CD4-positive, alpha-beta T cell treated with Interleukin-2 at 100 ng/mL for 4 hours (primary cell): ENCODE measurements at places on chromosomes 2 and 18.

DNA sequence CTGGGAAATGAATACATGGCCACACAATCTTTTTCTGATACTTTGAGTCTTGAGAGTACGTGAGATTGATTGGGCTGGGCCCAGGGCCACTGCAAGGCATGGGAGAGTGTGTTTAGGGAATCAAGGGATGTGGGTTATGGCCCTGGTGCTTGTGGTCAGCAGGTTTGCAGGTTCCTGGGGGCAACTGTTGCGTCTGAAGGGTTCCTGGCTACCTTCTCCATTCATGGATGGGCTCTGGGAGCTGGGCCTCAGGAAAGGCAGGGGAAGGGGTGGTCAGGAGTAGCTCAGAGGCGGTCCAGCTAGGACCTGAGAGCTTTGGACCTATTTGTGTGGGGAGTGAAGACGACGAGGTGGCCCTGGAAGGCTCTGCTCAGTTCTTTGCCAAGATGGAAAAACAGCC, 8.4 kb upstream of the ZAP70 start:
- DNase-seq: no peak

DNA sequence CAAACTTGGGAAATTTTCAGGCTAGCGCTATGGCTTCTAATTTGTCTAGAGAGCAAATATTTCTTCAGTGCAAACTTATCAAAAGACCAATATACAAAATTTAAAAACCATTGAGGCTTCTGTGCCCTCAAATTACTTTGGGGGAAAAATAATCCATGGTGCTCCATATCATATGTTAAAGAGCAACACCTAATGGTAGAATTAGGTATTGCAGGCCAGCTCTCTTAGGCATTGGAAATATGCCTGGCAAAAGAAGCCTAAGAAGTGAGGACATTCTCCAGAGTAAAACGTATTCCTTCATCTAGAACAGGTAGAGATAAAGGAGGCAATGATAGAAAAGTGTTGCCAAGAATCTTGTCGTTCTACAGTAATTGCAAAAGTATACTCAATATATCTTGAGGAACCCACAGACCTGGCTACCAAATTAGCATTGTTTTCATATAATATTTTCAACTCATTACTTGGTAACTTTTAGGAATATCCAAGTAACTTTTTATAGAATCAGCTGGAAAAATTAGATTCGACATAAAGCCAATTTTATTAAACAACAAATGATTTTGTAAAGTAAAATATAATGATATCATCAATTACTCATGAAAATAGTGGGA, 401.1 kb downstream of the BCL11A start:
- DNase-seq: peak; percentile 24

DNA sequence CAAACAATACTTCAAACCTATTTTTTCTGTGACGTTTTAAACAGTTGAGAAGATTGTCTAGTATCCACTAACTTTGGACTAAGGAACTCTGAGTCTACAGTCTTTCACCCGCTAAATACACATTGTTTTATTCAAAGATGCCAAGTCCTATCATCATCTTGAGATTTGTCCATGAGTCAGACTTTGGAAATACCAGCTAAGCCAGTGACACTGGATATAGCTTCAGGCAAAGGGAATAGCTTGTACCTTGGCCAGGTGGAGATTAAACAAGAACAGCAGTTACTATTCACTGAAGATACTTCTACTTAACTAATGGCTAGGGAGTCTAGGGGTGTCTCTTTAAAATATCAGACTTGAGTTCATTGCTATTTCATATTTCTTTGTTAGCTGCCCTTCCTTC, 137.5 kb downstream of the COMMD1 start:
- DNase-seq: no peak

GRCh38 chr2:71531522-71532047, 78.2 kb downstream of the DYSF start:
- no peak for DNase-seq

- DNase-seq: no peak
Observed at GRCh38 chr2:57943315-57943714, 103.3 kb upstream of the VRK2 start.

DNA sequence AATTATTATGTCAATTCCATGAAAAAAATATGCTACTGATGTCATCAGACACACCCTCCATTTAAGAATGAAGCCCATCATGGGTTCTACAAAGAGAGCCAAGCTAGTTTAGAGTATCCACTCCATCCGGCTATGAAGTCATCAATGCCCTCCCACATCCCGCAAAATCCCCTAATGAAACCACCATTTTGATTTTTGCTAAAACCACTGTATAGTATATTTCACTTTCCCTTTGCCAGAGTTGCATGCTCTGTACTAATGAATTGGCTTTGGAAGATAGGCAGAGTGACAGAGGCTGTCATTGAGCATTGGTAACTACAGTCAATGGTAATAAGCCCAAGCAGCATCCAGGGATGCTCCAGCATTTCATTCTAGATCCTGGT, 118.6 kb downstream of the ANKRD44 start:
- peak; percentile 80 for DNase-seq

- no peak for DNase-seq
Observed at GRCh38 chr2:120905824-120906571, 170.3 kb downstream of the GLI2 start.

DNA sequence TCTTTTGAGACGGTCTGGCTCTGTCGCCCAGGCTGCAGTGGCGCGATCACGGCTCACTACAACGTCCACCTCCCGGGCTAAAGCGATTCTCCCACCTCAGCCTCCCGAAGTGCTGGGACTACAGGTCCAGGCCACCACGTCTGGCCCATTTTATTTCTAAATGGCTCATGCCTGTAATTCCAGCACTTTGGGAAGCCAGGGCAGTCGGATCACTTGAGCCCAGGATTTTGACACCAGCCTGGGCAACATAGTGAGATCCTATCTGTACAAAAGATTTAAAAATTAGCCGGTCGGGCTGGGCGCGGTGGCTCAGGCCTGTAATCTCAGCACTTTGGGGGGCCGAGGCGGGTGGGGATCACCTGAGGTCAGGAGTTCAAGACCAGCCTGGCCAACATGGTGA, 26.4 kb upstream of the EFHD1 start:
- DNase-seq: no peak

DNA sequence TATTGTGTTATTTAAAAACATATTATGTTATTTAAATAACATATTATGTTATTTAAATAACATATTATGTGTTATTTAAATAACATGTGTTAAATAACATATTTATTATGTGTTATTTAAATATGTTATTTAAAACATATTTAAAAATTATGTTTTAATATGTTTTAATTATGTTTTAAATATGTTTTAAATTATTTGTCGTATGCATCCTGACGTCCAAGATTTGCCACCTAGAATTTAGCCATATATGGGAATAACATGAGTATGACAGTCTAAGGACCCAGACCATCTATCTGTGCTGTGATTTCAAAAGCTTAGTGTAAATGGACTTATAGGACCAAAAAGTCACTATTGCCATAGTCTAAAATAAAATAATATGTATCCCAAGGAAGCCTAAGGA, 484.3 kb upstream of the KLHL29 start:
- DNase-seq: no peak

DNA sequence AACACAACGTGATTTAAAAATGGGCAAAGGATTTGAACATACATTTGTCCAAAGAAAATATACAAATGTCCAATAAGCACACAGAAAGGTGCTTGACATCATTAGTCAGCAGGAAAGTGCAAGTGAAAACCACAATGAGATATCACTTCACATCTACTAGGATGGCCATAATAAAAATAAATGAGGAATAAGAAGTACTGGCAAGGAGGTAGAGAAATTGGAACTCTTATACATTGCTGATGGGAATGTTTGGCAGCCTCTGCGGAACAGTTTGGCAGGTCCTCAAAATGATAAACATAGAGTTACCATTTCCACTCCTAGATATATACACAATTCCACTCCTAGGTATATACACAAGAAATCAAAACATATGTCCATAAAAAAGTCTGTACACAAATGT, 51.0 kb upstream of the PGAP1 start:
- DNase-seq: no peak

- DNase-seq: peak; percentile 60
Observed at GRCh38 chr2:127859712-127860085, 1.7 kb upstream of the POLR2D start.

GRCh38 chr18:27685807-27686412, 491.0 kb downstream of the CDH2 start:
- no peak for DNase-seq
